ENCODE measurements at places on chromosomes 3 and 15.

GRCh38 chr3:11290743-11291680, 18.8 kb downstream of the ATG7 start:
- no peak for DNase-seq

GRCh38 chr3:110106805-110107204, 769.5 kb upstream of the DPPA4 start:
- DNase-seq, result peak; percentile 6

GRCh38 chr3:8663177-8664061, 18.8 kb upstream of the SSUH2 start:
- peak; percentile 83 for DNase-seq

- no peak for DNase-seq
These were observed 16.4 kb downstream of the IL12A start for GRCh38 chr3:160005004-160005403.

- DNase-seq, result peak; percentile 21
These were observed 80.6 kb upstream of the BHLHE40 start for GRCh38 chr3:4898454-4899313.

- DNase-seq, result peak; percentile 21
These were observed 1.7 kb downstream of the PKM start for GRCh38 chr15:72229076-72229946.

DNA sequence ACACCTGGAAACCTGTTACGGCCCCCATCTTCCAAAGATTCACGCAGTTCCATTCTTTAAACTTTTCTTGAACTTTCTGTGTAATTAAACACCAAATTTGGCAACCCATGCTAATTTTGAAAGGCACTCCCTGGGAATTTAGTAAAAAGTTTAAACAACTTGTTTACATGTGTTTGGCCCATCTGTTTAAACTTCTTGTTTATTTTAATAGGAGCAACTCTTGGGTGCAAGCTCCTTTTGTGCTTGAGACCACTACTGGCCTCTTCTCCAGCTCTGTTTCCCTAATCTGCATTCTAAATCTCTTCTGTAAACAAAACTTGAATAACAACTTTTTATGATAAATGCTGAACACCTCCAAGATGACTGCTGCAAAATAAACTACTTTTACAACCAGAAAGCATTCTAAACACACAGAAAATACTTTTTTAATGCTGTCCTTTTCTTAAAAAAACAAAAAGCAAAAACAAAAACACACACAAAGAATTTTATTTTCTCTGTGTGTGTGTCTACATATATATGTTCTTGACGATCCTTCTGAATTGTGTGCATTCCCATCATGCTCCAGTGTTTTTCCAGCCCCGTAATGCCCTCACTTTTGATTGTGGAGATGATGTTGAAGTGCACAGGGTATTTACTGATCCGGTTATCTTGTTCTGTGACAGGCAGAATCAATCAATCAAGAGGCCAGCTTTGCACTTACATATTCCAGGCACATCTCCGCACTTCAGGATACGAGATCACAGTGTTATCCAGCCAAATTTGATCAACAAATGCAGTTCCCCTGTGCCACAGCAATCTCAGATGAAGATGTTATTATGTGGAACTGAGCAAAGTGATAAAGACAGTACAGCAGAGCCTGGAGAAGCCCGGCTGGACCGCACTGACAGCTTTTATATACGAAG, 416.9 kb downstream of the FOXP1 start:
- DNase-seq, result no peak

DNA sequence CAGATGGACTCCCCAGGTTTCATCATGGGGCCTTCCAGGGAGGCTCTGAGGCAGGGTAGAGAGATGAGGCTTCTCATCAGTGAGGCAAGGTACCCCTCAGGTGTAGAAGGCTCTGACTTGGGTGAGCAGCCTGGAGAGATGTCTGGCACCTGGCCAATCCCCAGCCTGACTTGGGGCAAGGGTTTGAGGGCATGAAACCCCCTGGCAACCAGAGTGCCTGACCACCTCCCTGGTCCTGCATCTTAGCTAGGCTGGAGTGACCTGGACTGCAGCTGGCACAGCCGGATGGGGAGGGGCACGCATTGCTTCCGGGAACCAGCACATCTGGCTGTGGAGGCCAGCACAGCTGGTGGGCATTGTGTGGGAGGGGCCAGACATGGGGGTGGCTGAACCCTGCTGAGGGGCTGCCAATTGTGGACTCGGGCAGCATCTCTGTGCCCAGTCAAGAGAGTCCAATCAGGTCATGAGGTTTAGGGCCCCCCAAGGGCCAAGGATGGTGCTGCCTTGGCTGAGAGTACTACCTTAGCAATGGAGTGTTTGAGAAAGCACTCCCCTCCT, 1.9 kb downstream of the ZBTB47 start:
- no peak for DNase-seq

DNA sequence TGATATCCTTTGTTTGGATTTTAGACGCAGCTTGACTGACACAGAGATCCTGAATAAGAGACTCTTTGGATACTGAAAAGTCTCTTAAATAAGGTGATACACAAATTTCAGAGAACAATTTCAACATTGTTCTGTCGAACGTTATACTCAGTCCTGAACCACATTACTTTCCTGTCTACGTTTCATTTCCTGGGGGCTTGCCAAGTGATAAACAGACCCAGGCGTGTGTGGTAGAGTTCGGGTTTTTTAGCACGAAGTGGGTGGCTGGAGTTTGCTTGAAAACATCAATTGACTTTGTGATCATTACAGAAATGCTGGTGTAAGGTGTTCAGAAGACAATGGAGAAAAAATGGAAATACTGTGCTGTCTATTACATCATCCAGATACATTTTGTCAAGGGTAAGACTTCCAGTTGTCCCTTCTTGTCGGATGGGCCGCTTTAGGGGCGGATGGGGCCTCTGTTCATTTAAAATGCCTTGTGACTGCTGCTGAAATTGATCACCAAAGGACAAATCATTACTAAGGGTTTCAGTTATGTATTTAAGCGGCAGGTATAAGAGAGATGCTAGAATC, at the start of gene CD96:
CD96 (plus strand) TSS at position 287 of the 573 bp plus-strand sequence; CDS start at position 339, 52 bp downstream.
- DNase-seq, result no peak

DNA sequence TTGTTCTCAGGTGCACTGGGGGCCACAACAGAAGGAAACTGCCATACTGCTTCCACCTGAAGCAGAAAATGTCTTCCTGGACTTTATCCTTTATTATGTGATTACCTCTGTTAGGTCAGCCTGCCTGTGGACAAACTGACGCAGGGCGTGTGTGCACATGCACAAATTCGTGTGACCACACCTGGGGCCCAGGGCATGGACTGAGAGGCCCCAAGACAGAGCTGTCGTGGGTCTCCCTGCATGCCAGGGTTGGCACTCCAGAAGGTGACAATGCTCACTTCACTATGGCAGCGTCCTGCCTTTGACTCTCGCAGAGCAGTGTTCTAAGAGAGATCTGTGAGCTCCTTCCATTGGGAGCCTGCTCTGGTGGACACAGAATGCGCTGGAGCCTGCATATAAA, 34.5 kb downstream of the CCDC12 start:
- DNase-seq, result no peak

DNA sequence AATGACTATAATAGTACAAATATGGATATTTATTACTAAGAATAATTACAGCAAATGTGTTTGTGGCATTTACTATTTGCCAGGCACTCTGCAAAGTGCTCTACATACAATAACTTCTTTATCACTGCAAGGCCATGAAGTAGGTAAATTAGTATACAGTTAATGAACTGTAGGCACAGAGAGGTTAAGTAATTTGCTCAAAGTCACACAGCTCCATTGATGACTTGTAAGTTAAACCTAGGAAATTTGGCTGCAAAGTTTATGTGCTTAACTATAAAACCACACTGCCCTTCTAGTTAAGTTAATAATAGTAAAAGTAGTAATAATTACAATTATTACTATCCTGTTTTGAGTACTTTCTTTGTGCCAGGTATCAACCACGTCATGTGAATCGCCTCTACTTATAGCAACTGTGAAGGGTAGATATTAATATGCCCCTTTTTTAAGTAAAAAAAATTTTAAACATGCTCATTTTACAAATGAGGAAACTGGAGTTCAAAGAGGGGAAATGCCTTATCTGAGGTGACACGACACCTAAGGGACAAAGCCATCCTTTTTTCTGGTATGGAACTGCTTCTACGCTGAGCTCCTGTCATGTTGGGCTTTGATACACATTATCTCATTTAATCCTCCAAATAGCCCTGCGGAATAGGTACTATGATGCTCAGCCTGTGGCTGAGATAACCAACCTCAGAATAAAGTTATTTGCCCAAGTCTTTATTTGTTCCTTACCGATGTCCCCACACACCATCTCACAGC, 8.5 kb downstream of the BHLHE40 start:
- DNase-seq, result no peak

- DNase-seq, result no peak
These were observed 280.1 kb downstream of the LRTM1 start for GRCh38 chr3:54647721-54648120.

DNA sequence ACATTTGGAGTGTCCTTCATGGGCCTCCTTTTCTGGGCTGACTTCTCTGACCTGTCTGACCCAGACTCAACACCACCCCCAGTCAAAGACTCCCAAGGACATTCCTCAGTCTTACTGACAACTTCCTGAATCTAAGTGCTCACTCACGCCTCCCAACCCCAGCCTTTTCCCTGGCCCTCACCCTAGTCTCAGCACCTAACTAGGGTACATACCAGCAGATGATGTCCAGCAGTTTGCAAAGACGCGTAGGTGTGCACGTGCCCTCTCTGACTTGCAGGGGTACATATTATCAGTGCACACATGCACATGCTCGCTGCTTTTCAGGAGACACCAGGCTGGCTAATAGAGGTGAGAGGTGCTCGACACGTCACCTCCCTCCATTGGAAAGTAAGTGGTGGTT, 38.7 kb upstream of the SLCO2A1 start:
- no peak for DNase-seq

GRCh38 chr3:38479431-38480092, 16.6 kb upstream of the EXOG start:
- DNase-seq, result peak; percentile 88

DNA sequence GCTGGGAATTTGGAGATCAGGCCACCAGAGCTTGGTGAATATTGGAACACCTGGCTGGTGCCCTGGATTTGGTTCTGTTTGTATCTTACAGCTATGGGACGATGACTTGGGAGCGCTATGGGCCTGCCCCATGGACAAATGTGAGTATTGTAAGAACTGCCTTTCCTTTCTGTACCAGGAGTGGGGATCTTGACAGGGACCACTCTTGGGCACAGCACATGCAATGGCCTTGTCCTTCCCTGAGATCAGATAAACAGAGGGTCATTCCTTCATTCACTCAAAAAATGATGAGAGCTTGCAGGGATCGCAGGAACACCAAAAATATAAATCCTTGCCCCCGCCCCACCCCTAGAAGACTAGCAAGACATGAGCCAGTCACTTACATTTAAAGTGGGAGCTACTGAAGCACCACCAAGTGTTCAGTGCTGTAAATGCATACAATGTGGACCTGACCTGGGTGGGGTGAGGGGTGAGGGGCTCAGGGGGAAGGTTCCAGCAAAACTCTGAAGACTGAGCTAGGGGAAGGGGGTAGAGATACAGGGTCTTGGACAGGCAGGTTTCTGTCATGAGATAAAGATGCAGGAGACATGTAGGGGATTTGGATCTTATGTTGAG, 2.7 kb upstream of the CRELD1 start:
- DNase-seq, result no peak

DNA sequence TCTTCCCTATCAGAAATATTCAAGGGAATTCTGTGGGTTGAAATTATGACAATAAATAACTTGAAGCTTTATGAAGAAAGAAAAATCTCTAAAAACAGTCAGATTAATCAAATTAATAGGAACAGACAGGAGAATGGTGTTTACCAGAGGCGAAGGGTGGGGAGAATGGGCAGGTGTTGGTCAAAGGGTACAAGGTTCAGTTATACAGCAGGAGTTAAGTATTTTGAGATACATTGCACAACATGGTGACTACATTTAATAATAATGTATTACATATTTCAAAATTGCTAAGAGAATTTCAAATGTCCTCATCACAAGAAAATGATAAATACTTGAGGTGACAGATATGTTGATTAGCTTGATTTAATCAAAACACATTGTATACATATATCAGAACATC, 18.6 kb downstream of the SPCS1 start:
- DNase-seq, result no peak

GRCh38 chr3:164723396-164723795, 354.9 kb downstream of the SI start:
- DNase-seq, result no peak

DNA sequence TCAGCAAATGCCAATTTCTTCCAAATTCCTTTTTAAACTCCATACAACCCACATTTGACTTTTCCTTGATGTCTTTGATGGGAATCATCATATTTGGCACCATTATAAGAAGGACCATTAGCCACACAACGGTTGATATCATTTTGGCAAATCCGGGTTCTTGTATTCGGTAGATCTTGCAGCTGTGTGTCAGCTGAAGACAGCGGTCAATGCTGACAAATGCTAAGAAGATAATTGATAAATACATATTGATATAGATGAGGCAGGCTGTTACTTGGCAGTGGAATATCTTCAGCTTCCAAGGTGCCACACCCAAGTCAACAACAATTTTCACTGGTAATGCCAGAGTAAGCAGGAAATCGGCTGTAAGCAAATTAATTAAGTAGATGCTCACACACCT, 4.2 kb downstream of the GPR171 start:
- no peak for DNase-seq

DNA sequence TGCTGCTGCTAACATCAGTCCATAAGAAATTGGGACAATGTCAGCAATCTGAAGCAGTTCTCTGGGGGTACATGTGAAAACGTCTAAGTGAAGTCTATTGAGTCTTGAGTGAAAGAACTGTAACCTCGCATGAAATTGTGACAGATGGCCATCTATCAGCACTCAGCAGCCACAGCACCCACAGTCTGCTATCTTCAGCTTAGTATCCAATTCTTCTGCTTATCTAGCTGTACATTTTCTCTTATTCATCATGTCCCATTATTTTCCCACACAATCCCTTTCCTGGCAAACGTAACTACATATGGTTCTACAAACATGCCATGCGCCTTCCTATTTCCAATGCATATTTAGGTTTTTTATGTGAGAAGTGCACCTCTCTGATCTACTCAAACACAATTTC, 629.7 kb downstream of the NTRK3 start:
- DNase-seq, result no peak

GRCh38 chr3:151557068-151557840, 96.4 kb upstream of the IGSF10 start:
- no peak for DNase-seq

- DNase-seq, result no peak
These were observed at the start of gene MYL3 for GRCh38 chr3:46863261-46863782. MYL3 (minus strand) TSS chr3:46863444; CDS start chr3:46863390, 54 bp downstream.

GRCh38 chr3:15667484-15667883, 65.9 kb downstream of the BTD start:
- DNase-seq, result no peak

DNA sequence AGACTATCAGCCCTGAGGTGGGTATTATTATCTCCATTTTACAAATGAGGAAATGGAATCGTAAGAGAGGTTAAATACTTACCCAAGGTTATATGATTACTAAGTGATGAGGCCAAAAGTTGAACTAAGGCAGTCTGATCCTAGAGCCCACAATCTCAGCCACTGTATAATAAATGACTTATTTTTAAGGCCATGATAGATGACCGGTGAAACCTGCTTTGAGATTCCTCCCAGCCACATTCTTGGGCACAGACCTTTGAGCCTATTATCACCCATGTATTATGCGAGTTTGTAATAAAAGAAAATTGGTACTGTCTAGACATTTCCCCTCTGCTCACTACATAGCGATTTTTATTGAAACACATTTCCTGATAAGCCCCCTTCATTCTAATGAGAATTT, 37.4 kb downstream of the POLQ start:
- DNase-seq, result no peak

GRCh38 chr15:77737238-77738037, 104.7 kb upstream of the LINGO1 start:
- DNase-seq, result no peak
